Stimulated activated CD4-positive, alpha-beta T cell treated with anti-CD3 and anti-CD28 coated beads, Interleukin-1b, Interleukin-23, amount 100 ng/mL, for 1 hour (primary cell): ENCODE measurements at places on chromosomes 4 and X.

GRCh38 chr4:8023696-8024033 lies 84.0 kb upstream of the AFAP1 start:
- no peak for DNase-seq

DNA sequence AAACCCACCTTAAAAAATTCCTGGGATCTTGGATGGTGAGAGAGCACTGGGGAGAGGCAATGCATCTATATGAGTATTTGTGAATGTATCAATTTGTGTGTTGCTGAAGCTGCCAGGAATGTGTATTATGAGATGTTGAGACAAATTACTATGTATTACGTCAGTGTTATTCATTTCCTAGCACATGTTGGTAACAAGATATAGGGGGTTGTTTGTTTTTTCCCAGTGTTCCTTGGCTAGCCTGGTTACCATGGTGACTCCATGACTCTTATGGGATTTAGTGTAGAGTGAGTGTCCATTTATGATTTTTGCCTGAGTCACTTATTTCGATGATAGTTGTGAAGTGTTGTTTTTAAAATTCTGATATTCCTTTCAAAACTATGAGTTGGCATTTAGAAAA lies 65.6 kb downstream of the RAB40A start:
- no peak for DNase-seq

- DNase-seq = no peak
Observed at GRCh38 chrX:69229436-69229835, 64.2 kb upstream of the PJA1 start.

DNA sequence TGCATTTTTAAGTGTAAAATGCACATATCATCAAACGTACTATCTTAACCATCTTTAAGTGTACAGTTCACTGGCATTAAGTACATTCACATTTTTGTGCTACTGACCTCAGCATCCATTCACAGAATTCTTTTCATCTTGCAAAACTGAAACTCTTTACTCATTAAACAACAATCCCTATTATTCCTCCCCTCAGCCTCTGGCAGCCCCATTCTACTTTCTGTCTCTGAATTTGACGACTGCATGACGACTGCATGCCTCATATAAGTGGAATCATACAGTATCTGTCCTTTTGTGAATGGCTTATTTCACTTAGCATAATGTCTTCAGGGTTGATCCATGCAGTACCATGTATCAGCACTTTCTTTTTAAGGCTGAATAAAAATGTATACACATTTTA lies 38.7 kb downstream of the CNKSR2 start:
- DNase-seq = no peak
